ENCODE measurements at places on chromosomes 16 and 17.

DNA sequence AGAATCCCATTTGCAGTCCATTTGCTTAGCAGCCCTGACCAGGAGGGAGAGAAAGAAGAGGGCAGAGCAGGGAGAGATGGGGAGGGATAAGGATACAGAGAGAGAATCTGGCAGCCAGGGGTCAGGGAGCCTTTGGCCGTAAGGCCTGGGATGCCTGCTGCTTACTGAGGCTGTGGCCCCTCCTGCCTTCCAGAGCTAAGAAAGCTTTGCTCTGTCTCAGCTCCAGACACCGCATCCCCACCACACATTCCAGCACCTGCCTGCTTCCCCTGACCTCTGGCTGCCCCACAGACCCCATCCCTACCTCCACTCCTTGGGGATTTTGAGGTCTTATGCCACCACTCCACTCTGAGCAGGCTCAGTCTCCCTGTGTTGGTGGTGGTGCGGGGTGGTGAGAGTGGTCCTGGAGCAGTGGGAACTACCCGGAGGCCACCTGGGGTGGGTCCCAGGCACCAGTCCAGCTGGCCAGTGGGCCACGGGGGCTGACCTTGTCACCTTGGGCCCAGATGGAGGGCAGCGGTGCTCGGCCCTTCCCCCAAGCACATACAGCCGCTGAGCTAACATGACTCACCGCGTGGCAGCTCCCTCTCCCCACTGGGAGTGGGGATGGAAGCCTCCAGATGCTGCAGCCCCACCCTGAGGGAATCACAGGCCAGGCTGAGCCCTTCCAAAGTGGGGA is 58.3 kb downstream of the RAI1 start:
- no peak for DNase-seq
- H3K4me3 ChIP-seq = no peak overlapping the region
- H3K36me3 ChIP-seq = no peaks in the 10 kb centered on the region
- no peak overlapping the region for H3K27ac ChIP-seq
- H3K27me3 ChIP-seq = peaks cover 3% of the 10 kb centered on the region
- peaks cover 19% of the 10 kb centered on the region for H3K4me1 ChIP-seq

DNA sequence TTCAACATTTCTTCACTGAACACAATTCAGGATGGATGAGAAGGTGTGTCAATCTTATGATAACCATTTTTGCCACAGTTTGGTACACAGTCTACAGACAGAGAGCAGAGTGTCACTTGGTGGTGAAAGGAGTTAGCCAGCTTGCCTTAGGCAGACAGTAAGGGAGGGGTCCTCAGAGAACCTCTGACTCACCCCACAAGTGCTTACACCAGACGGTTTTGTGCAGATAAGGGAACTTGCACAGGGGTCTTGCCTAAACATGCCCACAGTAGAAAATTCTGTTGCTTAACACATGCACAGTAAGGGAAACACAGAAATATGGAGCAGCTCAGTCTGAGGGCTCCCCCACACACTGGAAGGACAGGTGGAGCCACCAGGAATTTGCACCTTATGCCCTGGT is 204.5 kb upstream of the CDH8 start:
- no peak for DNase-seq
- no peaks in the 10 kb centered on the region for H3K4me1 ChIP-seq
- no peaks in the 10 kb centered on the region for H3K27me3 ChIP-seq
- H3K36me3 ChIP-seq = no peaks in the 10 kb centered on the region
- H3K4me3 ChIP-seq = no peak overlapping the region

- H3K27ac ChIP-seq = no peak overlapping the region
- peaks cover 43% of the 10 kb centered on the region for H3K36me3 ChIP-seq
- DNase-seq = no peak
- H3K27me3 ChIP-seq = no peaks in the 10 kb centered on the region
- peaks cover 18% of the 10 kb centered on the region for H3K4me1 ChIP-seq
Measured at GRCh38 chr16:3829631-3830536, 50.6 kb downstream of the CREBBP start.

- H3K4me3 ChIP-seq = peak overlapping the region; percentile 72
- no peak for DNase-seq
- H3K36me3 ChIP-seq = peaks cover 1% of the 10 kb centered on the region
- no peak overlapping the region for H3K27ac ChIP-seq
Measured at GRCh38 chr16:3188925-3189825, 1.2 kb downstream of the OR1F1 start.

- no peak for DNase-seq
- no peak overlapping the region for H3K4me3 ChIP-seq
- no peak overlapping the region for H3K27ac ChIP-seq
- peaks cover 11% of the 10 kb centered on the region for H3K4me1 ChIP-seq
- H3K27me3 ChIP-seq = peaks cover 42% of the 10 kb centered on the region
- H3K36me3 ChIP-seq = peaks cover 16% of the 10 kb centered on the region
Measured at GRCh38 chr16:79587897-79588296, 12.6 kb downstream of the MAF start.

DNA sequence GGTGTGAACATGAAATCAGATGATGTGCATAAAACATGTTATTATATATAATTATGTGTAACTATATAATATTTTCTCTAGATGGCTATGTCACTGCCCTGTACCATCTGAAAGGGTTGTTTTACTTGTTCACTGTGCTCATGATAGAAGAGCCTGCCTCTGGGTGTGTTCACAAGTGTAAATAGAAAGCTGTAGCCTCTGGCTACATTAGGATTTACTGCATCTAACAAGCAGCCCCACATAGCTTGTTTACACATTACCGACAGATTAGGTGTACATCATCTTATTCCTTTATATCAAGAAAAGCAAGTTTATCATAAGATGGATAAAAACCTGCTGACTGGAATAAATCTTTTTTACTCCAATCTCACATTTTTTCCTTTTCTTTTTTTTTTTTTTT is 46.1 kb downstream of the CHD9 start:
- DNase-seq = no peak
- no peak overlapping the region for H3K4me3 ChIP-seq
- no peak overlapping the region for H3K27ac ChIP-seq
- peaks cover 20% of the 10 kb centered on the region for H3K4me1 ChIP-seq

- no peak overlapping the region for H3K27ac ChIP-seq
- no peaks in the 10 kb centered on the region for H3K36me3 ChIP-seq
- peaks cover 8% of the 10 kb centered on the region for H3K4me1 ChIP-seq
- DNase-seq = no peak
Measured at GRCh38 chr17:82964851-82965341, 114.5 kb upstream of the METRNL start.

- peaks cover 15% of the 10 kb centered on the region for H3K27me3 ChIP-seq
- H3K27ac ChIP-seq = no peak overlapping the region
- H3K4me3 ChIP-seq = no peak overlapping the region
- H3K4me1 ChIP-seq = peaks cover 25% of the 10 kb centered on the region
- DNase-seq = no peak
Measured at GRCh38 chr17:57082441-57082840, 2.6 kb upstream of the AKAP1 start.

GRCh38 chr17:42312285-42313130 is 24.2 kb downstream of the STAT5A start:
- H3K4me1 ChIP-seq = peaks cover 59% of the 10 kb centered on the region
- H3K27me3 ChIP-seq = no peaks in the 10 kb centered on the region

- peaks cover 4% of the 10 kb centered on the region for H3K4me1 ChIP-seq
- H3K4me3 ChIP-seq = no peak overlapping the region
- no peak for DNase-seq
- H3K27ac ChIP-seq = no peak overlapping the region
Measured at GRCh38 chr16:53216798-53217197, 162.0 kb downstream of the CHD9 start.
